ENCODE measurements at places on chromosomes 13 and 19. TPM values are rescaled to one million over a fixed set of nuclear protein-coding genes. Genes with fewer than 3 reads are reported as not detected.

GRCh38 chr13:48403913-48404312 lies 9.0 kb downstream of the LPAR6 start:
- no peak for DNase-seq

Gene LACC1
- 11.8 TPM for total RNA-seq

Gene COLGALT1
- 73.7 TPM for total RNA-seq

- DNase-seq, result no peak
Observed at GRCh38 chr13:97542102-97542685, 108.2 kb downstream of the RAP2A start.

DNA sequence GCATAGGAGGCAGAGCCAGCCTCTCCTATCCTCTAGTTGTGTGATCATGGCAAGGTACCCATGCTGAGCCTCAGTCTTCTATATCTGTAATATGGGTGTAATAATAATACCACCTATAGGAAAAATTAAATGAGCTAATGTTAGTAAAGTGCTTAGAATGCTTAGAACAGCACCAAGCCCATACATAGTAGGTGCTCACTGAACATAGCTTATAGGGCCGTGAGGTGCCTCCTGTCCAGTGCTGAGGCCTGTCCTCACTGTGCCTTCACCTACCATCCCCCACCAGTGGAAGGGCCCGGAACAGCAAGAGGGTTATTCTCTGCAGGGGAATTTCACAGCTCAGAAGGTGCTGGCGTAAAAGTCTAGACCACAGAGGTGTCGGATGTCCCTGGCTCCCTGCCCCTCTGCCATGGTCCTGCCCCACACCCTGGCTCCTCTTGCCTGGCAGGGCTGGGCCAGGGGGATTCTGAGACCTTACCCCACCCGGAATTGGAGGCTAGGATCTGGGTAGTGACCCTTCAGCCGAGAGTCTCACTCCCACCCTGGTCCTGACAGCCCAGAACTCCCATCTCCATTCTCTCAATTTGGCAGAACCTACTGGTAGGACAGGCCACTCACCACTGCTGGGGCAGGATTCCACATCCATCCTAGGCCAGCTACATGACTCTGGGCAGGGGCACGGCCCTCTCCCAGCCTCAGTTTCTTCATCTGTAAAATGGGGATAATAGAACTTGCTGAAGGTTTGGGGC lies 2.2 kb upstream of the SCN1B start:
- DNase-seq, result no peak

Gene ZNF235
- 11.2 TPM for total RNA-seq

- DNase-seq, result no peak
Observed at GRCh38 chr19:6828306-6828697, 55.8 kb downstream of the VAV1 start.

GRCh38 chr13:43405457-43405856 lies 381.3 kb downstream of the ENOX1 start:
- DNase-seq, result no peak

GRCh38 chr13:88932950-88933349 lies 1261.8 kb downstream of the SLITRK5 start:
- no peak for DNase-seq

DNA sequence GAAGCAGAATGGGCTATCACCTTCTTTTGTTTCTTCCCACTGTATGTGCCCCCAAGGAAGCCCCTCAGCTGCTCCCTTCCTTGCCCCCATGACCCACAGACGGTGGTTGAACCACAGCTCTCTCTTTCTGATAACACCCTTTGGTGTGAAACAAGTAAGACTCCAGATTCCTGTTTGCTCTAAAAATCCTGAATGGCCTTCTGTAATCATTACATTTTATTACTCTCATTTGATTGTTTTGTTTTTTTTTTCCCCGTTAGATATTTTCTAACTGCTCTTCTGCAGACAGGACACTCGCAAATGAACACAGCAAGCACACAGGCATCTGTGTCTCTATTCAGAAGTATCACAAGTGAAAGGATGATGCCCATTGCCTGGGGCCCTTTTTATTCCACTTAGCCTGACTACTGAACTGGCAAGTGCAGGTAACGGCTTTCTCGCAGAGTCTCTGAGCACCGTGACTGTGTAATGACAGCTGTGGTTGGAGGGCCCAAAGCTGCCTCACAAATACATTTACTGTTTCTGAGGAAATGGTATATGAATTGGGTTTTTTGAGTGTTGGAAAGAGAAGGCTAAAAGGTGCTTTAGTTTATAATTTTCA lies 59.3 kb downstream of the OXGR1 start:
- no peak for DNase-seq

- DNase-seq, result no peak
Observed at GRCh38 chr19:13118424-13119193, 545 bp downstream of the NACC1 start.

DNA sequence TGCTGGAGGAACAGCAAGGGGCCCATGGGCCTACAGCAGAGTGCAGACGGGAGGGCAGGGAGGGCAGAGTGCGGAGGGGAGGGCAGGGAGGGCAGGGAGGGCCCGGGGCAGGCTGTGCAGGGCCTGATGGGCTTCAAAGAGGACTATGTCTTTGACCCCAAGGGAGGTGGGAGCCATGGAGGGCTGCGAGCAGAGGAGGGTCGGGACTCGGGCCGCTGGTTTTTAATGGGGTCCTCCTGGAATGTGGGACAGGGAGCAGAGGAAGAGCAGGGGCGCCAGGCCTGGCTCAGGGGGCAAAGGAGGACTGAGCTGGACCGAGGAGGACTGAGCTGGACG lies 3.6 kb downstream of the PIP5K1C start:
- DNase-seq, result no peak

DNA sequence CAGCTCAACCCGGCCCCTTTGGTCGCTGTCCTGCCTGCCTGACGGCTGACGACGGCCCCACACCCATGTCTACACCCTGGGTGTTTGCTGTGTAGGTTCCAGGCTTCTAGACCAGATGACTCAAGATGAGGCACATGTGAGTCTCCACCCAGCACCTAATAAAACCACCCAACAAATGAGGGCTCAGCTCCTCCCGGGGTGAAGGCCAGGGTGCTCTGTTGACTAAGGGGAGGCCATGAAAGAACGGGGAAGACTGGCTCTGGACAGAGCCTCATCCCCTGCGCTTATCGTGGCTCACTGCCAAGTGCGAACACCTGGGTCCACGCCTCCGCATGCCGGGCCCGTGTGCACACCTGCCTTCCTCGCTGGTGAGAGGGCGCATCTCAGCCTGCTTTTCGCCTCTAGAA lies 39.6 kb downstream of the COL4A2 start:
- DNase-seq, result no peak

Gene PEAK3
- not detected for total RNA-seq

DNA sequence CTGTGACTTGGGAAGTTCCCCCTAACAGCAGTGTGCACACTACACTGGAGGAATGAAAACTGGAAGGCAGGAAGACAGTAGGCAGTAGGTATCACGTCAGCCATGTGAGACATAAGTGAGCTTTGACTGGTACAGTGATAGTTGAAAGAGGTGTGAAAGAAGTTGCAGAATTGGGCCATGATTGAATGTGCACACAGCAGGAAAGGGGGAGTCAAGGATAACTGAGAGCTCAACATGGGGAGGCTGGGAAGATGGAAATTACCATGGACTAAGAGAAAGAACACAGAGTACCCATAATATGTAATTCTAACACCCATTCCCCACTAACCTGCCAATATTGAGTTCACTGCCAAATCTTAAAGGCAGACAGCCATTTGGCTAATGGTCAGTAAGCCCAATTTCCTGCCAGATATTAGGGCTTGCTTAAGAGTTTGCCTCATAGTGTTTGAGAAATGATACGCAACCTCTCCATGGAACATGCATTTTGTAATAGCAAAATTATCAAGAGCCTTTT lies 321.7 kb downstream of the DCT start:
- no peak for DNase-seq

DNA sequence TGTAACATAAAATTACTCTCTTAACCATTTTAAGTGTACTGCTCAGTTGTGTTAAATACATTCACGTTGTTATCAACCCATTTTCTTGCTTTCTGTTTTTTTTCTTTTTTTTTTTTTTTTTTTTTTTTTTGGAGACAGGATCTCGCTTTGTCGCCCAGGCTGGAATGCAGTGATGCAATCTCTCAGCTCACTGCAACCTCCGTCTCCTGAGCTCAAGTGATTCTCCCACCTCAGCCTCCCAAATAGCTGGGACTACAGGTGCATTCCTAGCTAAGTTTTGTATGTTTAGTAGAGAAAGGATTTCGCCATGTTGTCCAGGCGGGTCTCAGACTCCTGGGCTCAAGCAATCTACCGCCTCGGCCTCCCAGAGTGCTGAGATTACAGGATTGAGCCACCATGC lies 42.5 kb upstream of the C13orf42 start:
- no peak for DNase-seq

- no peak for DNase-seq
Observed at GRCh38 chr13:42875475-42876269, 94.3 kb downstream of the FAM216B start.

Gene PSMD8
- 159 TPM for total RNA-seq

Gene DHX34
- 32.9 TPM for total RNA-seq

DNA sequence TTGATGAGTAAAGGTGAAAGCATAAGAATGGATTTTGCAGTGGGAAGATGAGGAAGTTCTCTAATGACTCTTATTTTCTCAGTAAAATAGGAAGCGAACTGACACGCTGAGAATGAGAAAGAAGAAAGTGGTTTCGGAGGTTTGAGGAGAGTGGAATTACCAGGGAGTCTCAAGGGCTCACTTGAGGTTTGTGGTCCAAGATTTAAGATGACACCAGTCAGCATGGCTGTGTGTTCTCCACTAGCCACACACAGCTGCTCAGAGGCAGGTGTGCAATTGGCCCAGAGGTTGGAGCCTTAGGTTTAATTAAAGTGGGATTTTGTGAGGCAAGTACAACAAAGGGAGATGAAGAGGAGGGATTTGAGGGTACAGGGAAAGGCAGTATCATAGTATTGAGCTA lies 99.6 kb upstream of the NBEA start:
- DNase-seq, result no peak

DNA sequence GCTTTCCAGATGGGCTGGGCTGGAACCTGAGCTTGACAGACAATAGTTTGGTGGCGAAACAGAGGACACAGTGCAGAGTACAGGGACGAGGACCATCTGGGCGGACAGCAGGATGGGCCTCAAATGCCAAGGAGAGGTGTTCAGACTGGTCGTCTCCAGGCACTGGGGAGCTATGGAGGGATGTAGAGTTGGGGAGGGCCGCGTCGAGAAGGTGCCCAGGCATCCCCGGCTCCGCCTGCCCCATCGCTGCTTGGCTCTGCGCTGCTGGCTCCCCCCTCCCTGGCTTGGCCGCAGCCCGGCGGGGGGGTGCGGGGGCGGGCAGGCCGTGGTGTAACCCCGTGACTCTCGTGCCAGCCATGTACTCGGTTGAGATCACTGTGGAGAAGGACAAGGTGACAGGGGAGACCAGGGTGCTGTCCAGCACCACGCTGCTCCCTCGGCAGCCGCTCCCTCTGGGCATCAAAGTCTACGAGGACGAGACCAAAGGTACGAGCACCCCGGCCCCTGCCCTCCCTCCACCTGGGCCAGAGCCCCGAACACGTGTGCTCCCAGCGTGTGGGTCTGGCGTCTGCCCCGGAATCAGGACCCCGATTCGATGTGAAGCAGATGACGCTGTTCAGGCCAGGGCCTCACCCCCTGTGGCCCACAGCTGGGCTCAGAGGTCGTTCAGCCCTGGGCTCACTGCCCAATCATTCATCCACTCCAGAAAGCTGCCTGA lies 10.8 kb upstream of the MISP start:
- DNase-seq, result no peak

- no peak for DNase-seq
Observed at GRCh38 chr13:74036373-74036772, 97.8 kb downstream of the KLF12 start.

Gene RNF17
- 0.12 TPM for total RNA-seq

Gene EXOC3L2
- not detected for total RNA-seq

GRCh38 chr13:30346789-30347167 lies 39.4 kb upstream of the KATNAL1 start:
- DNase-seq, result no peak

DNA sequence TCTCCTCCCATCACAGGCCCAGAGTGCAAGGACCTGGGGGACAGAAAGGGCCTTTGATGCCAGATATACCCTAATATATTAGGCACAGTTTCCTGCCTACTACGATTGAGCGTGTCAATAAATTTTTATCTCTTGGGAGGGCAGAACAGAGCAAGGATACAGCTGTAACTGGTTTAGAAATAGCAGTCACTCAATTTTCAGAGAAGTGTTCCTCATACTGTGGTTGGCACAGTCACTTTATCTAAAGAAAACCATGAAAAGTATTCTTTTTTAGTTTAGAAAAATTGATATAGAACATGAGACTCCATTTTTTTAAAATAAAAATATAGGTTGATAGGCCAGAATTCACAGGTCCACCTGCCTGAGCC lies 460 bp upstream of the ZNF155 start:
- DNase-seq, result no peak

Gene SYDE1
- total RNA-seq, result 23.7 TPM

DNA sequence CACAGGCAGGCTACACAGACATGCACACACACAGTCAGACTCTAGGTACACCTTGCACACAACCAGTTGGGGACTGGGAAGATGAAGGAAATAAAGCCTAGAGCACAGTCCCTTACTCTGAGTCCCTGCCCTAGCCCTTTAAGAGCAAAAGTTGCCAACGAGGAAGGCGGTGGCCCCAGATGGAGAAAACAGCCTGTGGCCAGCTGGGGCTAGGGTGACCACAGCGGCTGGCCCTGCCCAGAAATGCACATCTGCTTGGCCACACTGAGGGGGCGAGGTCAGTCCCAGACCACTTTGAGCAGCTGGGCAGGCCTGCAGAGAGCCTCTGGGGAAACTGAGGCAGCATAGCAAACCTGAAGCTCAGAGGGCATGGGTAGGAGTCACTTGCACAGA lies 52.3 kb downstream of the PTPRS start:
- DNase-seq, result no peak

Gene ATP1A3
- 5.6 TPM for total RNA-seq

DNA sequence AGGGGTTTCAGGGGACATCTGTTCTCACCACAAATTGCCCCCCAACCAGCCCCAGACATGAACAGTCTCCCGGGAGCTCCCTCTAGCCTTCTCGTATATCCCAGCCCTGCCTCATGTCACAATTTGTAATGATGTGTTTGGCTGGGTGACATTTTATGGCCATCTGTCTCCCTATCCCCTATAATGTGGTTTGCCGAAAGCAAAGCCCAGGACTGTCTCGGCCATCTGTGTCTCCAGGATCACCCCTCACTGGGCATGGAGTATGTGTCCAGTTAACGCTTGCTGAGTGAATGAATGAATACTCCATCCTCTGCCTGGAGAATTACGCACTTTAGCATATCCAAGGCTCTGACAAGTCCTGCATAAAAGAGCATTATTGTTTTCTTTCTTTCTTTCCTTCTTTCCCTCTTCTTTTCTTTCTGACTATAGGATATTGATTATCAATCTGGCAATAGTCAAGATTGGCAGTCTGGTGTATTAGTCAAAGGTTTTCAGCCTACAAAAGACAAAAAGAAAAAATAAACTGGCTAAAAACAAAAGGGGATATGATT lies 15.1 kb downstream of the HPN start:
- no peak for DNase-seq

Gene ADM5
- total RNA-seq, result 1.7 TPM

DNA sequence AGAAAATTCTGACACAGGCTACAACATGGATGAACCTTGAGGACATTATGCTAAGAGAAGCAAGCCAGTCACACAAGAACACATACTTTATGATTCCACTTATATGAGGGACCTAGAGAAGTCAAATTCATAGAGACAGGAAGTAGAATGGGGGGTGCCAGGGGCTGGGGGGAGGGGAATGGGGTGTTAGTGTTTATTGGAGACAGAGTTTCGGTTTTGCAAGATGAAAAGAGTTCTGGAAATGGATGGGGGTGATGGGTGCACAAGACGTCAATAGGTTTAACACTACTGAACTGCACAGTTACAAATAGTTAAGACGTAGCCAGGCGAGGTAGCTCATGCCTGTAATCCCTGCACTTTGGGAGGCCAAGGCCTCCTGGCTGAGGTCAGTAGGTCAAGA lies 3.5 kb upstream of the ZNF787 start:
- no peak for DNase-seq

- DNase-seq, result no peak
Observed at GRCh38 chr19:45156751-45157150, 4.0 kb downstream of the NKPD1 start.
